Stimulated activated CD8-positive, alpha-beta memory T cell treated with anti-CD3 and anti-CD28 coated beads, Interleukin-2, amount 100 ng/mL, for 48 hours (primary cell): ENCODE measurements at places on chromosomes 11 and 22.

GRCh38 chr11:6598555-6598954 is 4.9 kb downstream of the RRP8 start:
- DNase-seq: no peak

- DNase-seq: no peak
Observed at GRCh38 chr22:39514373-39514973, 5.9 kb upstream of the ATF4 start.

DNA sequence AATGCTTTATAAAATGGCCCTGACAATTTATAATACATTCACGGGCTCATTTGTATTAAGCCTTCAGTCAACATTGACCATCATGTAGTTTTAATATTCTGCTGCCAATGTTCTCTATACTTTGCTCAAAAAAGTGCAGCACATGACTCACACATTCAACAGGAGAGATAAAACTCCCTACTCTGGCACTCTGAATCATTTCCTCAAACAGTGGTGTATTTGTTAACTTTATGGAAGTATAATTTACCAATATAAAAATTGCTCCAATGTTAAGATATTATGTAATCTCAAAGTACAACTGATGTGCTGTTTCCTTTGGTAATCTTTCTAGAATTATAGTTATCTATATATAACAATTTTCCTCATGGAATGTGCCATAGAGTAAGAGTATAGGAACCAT is 39.9 kb downstream of the MAML2 start:
- no peak for DNase-seq

DNA sequence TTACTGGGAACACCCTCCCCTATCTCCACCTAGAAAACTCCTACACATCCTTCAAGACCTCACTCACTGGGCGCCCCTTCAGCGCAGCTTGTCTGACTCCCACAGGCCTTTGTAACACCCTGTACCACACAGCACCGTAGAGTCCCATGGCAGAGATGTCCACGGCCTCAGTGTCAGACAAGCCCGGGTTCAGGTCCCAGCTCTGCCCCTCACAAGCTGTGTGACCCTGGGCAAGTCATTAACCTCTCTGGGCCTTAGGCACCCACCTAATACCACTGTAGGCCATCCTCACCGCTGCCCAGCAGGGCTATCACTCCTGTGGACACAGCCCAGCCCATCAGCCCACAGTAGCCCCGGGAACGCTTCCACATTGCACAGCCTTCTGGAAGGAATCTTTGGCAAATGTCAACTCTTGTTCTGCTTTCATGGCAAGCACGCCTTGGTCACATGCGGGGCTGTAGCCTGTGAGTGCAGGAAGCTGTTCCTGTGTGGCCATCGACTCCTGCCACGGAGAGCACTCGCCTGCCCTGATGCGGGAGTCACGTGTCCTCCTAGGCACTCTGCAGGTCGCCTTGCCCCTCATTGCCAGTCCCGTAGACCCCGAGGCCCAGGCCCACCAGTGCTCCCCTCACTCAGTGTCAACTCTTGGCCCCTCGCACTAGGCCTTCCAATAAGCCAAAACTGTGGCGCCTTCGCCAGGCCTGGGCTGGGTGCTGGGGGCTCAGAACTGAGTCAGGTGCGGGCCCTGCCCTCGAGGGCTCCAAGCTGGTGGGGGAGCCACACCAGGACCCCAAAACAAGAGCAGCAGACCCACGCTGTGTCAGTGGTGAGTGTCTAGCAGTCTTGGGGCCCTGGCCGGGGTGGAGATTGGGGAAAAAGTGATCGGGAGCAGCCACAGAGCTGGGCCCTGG is 32.9 kb upstream of the RFPL3 start:
- DNase-seq: no peak

GRCh38 chr11:120702656-120703055 is 191.1 kb downstream of the GRIK4 start:
- no peak for DNase-seq

- DNase-seq: no peak
Observed at GRCh38 chr11:116558504-116559211, 214.1 kb downstream of the BUD13 start.

DNA sequence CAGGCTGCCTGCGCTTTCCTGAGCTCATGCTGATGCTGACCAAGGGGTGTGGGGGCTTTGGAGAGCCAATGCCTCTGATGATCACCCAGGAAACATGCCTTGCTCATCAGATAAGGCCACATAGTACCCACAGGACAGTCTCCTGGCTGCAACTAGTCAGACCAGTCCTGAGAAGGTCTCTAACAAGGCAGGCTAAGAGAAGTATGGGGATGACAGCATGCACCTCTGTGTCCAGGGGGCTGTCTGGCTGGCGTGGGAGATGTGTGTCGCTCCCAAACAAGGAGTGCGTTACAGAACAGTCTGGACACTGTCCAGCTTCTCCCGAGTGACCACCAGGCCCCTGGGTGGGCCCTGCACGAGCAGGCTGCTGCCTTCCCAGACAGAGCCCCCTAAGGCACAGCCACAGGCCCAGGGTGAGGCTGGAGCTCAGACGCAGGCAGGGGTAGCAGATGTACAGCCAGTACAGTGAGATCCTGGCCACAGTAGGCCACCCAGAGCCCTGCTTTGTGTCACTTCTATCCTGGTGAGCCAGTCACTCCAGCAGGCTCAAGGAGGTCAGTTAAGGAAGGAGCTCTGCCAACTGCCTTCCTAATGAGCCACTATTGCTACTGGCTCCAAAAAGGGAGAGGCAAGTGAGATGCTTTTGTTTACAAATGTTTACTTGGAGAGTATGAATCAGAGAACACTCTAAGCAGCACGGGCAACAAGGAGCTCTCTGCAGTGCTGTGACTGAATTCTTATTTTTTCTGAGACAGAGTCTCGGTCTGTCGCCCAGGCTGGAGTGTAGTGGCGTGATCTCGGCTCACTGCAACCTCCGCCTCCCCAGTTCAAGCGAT is 66.0 kb upstream of the CLTCL1 start:
- DNase-seq: no peak

GRCh38 chr11:43992183-43992582 is 49.7 kb downstream of the C11orf96 start:
- DNase-seq: no peak

DNA sequence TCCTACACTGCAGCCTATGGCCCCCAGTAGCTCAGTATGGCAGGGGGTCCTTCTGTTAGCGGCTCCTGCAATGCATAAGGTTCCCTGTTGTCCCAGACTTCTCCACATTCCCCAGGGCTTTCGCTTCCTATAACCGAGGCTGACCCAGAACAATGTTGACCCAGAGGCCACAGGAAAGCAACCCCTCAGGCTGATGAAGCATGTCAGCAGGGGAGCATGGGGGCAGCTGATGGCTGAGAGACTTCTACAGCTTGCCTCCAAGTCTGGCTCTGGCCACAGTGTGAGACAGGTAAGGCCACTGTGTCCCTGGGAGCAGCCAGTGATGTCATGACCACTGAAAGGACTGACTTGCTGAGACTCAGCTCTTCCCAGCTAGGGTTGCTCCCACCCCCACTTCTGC is 12.5 kb upstream of the PPFIBP2 start:
- no peak for DNase-seq

DNA sequence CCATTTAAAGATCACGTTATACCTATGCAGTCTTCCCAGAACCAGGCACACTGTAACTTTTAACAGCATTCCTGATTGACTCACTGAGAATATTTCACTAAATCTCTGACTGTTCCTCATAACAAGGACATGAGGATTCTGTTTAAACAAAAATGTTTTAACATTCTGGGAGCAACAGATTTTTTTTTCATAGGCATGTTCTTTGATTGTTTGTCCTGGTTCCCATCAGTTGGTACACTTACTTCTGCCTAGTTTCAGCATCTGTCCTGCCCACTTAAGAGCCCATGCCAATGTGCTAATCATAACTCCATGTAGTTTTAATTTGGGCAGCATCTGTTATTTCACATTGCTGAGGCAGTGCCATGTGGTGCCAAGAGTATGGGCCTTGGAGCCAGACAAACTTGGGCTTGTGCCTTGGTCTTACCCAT is 138.5 kb upstream of the CTSC start:
- no peak for DNase-seq

DNA sequence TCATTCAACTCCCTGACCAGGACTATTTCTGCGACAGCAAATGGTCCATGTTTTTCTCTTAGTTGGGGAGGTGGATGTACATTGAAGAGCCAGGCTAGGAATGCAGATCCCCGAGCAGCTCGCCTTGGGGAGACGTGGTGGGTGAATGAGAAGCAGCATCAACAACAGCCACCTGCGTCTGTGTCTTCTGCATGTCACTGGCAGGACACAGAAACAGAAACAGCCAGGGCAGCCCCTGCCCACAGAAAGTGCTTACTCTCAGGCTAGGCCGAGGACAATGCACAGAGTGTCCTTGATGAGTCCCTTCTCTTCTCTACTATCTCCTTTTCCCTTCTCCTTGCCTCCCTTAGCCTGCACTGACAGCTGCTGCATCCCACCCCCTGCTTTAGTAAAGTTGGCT is 541.9 kb upstream of the CADM1 start:
- no peak for DNase-seq

DNA sequence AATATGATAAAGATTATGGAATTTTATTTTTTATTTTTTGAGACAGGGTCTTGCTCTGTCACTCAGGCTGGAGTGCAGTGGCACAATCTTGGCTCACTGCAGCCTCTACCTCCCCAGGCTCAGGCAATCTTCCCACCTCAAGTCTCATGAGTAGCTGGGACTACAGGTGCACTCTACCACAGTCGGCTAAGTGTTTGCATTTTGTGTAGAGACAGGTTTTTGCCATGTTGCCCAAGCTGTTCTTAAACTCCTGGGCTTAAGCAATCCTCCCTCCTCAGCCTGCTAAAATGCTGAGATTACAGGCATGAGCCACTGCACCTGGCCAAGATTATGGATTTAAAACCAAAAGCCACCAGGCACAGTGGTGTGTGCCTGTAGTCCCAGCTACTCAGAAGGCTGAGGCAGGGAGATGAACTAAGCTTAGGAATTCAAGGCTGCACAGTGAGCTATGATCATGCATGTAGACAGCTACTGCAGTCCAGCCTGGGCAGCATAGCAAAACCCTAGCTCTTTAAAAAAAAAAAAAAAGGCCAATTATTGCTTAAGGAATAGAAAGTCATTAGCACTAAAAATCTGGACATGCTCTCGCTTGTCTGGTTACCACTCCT is 20.2 kb upstream of the CCND1 start:
- no peak for DNase-seq

DNA sequence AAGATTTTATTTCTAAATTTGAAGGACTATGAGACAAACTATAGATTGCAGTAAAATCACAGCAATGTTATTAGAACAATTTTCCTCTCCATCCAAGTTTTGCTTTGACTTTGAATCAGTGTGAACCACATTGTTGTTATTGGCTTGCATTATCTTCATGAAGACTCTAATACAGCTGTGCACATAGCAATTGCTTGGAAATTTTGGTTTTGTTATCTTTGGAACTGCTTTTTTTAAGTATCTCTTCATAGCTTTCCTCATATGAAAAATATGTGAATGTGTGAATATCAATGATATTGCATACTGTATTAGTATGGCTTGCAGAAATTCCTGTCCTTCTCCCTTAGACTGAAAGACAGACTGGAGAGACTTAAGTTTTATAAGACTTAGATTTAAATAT is 666.6 kb downstream of the LUZP2 start:
- no peak for DNase-seq

DNA sequence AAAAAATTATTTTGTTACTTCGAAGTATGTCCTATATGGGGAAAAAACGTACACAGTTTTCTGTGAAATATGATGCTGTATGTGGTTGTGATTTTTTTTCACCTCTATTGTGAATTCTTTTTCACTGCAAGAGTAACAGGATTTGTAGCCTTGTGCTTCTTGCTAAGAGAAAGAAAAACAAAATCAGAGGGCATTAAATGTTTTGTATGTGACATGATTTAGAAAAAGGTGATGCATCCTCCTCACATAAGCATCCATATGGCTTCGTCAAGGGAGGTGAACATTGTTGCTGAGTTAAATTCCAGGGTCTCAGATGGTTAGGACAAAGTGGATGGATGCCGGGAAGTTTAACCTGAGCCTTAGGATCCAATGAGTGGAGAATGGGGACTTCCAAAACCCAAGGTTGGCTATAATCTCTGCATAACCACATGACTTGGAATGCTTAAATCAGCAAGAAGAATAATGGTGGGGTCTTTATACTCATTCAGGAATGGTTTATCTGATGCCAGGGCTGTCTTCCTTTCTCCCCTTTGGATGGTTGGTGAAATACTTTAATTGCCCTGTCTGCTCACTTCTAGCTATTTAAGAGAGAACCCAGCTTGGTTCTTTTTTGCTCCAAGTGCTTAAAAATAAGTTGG is 38.3 kb downstream of the EHF start:
- DNase-seq: no peak

GRCh38 chr11:9719566-9720289 is 55.9 kb downstream of the SWAP70 start:
- DNase-seq: no peak

- DNase-seq: no peak
Observed at GRCh38 chr11:47104261-47104950, 72.3 kb downstream of the ARFGAP2 start.

- DNase-seq: no peak
Observed at GRCh38 chr11:45041596-45041995, 90.9 kb upstream of the TP53I11 start.

DNA sequence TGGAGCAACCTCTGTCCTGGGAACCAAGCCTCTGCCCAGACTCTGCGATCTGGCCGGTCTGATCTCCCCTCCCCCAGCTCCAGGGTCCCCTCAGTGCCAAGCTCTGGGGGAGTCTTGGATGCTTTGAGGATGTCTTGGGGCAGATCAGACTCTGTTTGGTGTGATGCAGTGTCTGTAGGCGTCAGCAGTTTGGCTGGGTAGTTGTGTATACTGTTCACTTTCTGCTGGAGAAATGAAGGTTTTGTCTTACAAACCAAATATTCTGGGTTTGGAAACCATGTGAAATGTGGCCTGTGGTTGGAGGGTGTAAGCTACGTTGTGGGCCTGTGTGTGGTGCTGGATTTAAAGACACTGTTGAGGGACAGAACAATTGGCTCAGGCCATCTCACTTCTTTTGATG is 4.6 kb downstream of the INSC start:
- no peak for DNase-seq

- no peak for DNase-seq
Observed at GRCh38 chr11:33291004-33291777, 34.0 kb downstream of the HIPK3 start.

GRCh38 chr11:115606498-115607220 is 102.4 kb upstream of the CADM1 start:
- DNase-seq: no peak

GRCh38 chr11:45110562-45110961 is 35.9 kb upstream of the PRDM11 start:
- no peak for DNase-seq

GRCh38 chr11:18071098-18071705 is 25.1 kb upstream of the TPH1 start:
- no peak for DNase-seq

DNA sequence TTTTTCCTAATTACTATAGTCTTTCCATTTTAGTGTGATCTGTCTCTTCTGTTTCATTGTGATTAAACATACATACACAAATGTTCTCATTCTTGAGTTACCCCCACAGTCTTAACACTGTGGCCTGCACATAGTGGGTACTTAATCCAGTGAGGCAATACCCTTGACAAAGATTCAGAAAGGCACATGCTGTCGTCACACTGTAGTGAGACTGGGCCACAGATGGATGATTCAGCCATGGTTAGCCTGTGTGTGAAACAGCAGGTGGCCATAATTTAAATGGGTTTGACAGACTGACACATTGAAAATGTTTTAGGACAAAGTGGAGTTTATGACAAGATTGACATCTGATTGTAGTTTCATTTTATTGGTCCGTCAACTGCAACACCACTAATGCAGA is 313.1 kb downstream of the C11orf87 start:
- DNase-seq: no peak

GRCh38 chr22:23750714-23751440 is at the start of gene ZNF70:
Gene ZNF70, minus strand, starts transcription at chr22:23751112. Its CDS starts 5,972 bp downstream, at chr22:23745140.
- DNase-seq: peak; percentile 82
